ENCODE measurements at places on chromosomes 4 and X. TPM values are rescaled to one million over a fixed set of nuclear protein-coding genes. Genes with fewer than 3 reads are reported as not detected.

The SSX4 gene
- total RNA-seq, result not detected

The CTAG1A gene
- total RNA-seq, result not detected

The TBX22 gene
- total RNA-seq, result not detected

The CLGN gene
- 5.3 TPM for total RNA-seq

The UFSP2 gene
- total RNA-seq, result 11.5 TPM

The EVC gene
- 13.4 TPM for total RNA-seq

The TRIM61 gene
- not detected for total RNA-seq

The ZNF630 gene
- 0.55 TPM for total RNA-seq

The ANTXR2 gene
- 4.6 TPM for total RNA-seq

The SLC26A1 gene
- total RNA-seq, result 0.22 TPM

The RP2 gene
- 5.7 TPM for total RNA-seq

The VCX gene
- not detected for total RNA-seq

The AMOT gene
- not detected for total RNA-seq

The FANCB gene
- 3.4 TPM for total RNA-seq

The ZNF330 gene
- 25.5 TPM for total RNA-seq

The TRO gene
- total RNA-seq, result 0.46 TPM

The CYSLTR1 gene
- total RNA-seq, result not detected

The NIPAL1 gene
- 0.92 TPM for total RNA-seq

The EDNRA gene
- total RNA-seq, result 0.30 TPM

The COL25A1 gene
- not detected for total RNA-seq
